GM23248 (cell line): ENCODE measurements at places on chromosomes 5 and 9. TPM values are rescaled to one million over a fixed set of nuclear protein-coding genes. Genes with fewer than 3 reads are reported as not detected.

DNA sequence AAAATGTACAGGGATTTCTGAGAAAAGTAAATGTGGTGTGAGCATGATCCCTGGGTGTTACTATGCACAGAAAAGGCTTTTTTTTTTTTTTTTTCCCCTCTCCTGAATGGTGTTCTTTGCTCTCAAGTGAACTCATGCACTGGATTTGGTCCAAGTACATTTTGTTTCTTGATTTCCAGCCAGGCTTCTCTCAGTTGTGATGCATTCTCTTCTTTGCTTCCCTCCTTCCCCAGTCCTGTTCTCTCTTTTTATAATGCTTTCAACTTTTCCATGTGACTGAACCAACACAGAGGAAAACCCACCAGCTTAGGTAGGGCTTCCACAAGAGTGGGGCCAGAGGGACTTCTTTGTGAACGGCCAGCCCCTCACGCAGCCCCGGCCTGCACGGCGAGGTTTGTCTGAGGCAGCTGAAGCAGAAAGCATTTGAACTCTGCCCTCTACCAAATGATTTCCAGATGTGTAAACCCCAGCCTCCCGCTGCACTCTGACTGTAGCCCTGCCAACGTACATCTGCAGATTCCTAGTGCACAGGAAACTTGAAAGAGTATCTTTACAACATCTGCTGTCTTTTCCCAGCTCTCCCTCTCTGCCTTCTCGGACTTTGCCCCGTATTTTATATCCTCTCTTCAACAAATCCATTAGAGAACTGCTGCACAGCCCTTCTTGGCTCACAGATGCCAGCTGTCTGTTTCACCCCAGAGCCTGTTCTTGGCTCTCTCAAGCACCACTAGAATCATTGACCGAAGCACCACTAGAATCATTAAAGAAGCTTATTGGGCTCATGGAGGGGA, 71.8 kb upstream of the CD180 start:
- H3K27me3 ChIP-seq, result no peaks in the 10 kb centered on the region
- H3K27ac ChIP-seq, result peak overlapping the region; percentile 37; the same call in 1 of the 2 replicates
- H3K4me1 ChIP-seq, result peaks cover 19% of the 10 kb centered on the region

- peaks cover 47% of the 10 kb centered on the region for H3K4me1 ChIP-seq
- no peak overlapping the region for H3K27ac ChIP-seq
- no peaks in the 10 kb centered on the region for H3K36me3 ChIP-seq
- no peak for DNase-seq
- no peaks in the 10 kb centered on the region for H3K27me3 ChIP-seq
Measured at GRCh38 chr5:78549043-78549442, 99.5 kb downstream of the LHFPL2 start.

- no peaks in the 10 kb centered on the region for H3K36me3 ChIP-seq
- no peak within 1 kb of the TSS for H3K27ac ChIP-seq
- peaks cover 71% of the 10 kb centered on the region for H3K27me3 ChIP-seq
- peak within 1 kb of the TSS; percentile 58 for H3K4me3 ChIP-seq
Measured at GRCh38 chr5:127290019-127290945, at the start of gene MEGF10. Gene MEGF10, plus strand, starts transcription at chr5:127290796. Its CDS starts 40,513 bp downstream, at chr5:127331309.

- H3K27me3 ChIP-seq, result no peaks in the 10 kb centered on the region
- no peaks in the 10 kb centered on the region for H3K36me3 ChIP-seq
- no peak overlapping the region for H3K27ac ChIP-seq
- DNase-seq, result no peak
Measured at GRCh38 chr5:125987677-125988255, 435.4 kb upstream of the GRAMD2B start.

DNA sequence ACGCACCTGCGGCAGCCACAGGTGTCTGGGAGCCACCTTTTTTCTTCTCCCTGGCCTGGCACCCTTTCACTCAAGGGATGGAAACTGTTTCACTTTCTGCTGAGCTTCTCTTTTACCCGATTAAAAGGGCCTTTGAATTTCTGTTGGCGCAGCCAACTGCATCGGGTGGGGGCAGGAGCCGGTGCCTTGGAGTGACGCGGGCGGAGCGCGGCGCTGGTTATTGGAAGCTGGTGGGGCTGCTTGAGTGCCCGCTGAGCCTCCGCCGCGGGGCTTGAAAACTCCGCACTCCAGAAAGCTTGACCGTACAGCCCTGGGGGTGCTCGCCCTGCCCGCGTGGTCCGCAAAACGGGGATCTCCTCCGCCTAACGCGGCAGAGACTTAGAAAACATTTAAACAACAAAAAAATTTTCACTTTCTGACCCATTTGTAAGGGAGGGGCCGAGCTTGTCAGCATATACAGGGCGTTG, 52.0 kb upstream of the TJP2 start:
- H3K4me1 ChIP-seq, result peaks cover 5% of the 10 kb centered on the region; the same call in 1 of the 2 replicates
- H3K27ac ChIP-seq, result no peak overlapping the region
- H3K4me3 ChIP-seq, result peak overlapping the region; percentile 90
- H3K27me3 ChIP-seq, result no peaks in the 10 kb centered on the region

GRCh38 chr5:43008363-43009153, 31.6 kb downstream of the ANXA2R start:
- H3K4me1 ChIP-seq, result peaks cover 21% of the 10 kb centered on the region
- H3K4me3 ChIP-seq, result peak overlapping the region; percentile 78
- no peaks in the 10 kb centered on the region for H3K27me3 ChIP-seq
- H3K27ac ChIP-seq, result peak overlapping the region; percentile 92

DNA sequence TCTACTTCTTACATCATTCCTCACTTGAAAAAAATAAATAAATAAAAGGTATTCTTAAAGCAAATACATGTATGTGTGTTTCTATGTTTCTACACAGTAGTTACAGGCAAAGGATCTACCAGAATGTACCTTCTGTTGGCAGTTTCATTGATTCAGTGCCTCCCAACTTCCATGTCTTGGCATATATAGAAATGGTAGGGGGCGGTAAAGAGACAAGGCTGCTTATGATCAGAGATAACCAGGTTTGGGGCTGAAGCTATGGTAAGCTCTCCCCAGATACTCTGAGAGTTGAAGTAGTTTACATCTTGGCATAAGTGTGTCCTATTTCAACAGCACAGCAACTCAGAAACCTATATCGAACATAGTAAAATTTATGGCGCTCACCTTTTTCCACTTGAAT, 1075.4 kb upstream of the C9orf72 start:
- H3K4me1 ChIP-seq, result no peaks in the 10 kb centered on the region
- no peaks in the 10 kb centered on the region for H3K27me3 ChIP-seq
- no peaks in the 10 kb centered on the region for H3K36me3 ChIP-seq
- no peak for DNase-seq

DNA sequence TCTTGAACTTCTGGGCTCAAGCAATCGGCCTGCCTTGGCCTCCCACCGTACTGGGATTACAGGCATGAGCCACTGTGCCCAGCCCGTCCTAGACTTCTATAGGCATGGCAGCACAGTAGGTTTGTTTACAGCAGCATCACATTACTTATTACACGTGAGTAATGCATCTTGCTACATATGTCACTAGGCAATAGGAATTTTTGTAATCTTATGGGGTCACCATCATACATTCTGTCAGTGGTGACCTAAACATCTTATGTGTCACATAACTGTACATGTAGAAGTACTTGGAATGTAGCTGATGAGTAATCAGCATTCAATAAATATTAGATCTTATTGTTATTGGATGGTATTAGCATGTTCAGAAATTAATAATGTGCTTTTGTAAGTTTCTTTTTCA, 22.9 kb upstream of the ABCA1 start:
- H3K27ac ChIP-seq, result no peak overlapping the region
- no peaks in the 10 kb centered on the region for H3K4me1 ChIP-seq
- no peak overlapping the region for H3K4me3 ChIP-seq
- H3K27me3 ChIP-seq, result no peaks in the 10 kb centered on the region
- peak; percentile 23 for DNase-seq
- no peaks in the 10 kb centered on the region for H3K36me3 ChIP-seq

DNA sequence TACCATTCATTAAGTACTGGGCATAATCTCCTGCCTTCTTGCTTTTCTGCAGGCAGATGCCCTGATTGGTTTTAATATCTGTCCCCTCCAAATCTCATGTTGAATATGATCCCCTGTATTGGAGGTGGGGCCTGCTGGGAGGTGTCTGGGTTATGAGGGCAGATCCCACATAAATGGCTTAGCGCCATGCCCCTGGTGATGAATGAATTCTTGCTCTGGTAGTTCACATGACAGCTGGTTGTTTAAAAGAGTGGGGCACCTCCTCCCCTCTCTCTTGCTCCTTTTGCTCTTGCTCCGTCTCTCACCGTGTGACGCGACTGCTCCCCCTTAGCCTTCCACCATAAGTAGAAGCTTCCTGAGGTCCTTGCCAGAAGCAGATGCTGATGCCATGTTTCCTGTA, 564.0 kb upstream of the BRINP1 start:
- no peak overlapping the region for H3K27ac ChIP-seq
- H3K27me3 ChIP-seq, result no peaks in the 10 kb centered on the region
- H3K36me3 ChIP-seq, result no peaks in the 10 kb centered on the region
- DNase-seq, result no peak

DNA sequence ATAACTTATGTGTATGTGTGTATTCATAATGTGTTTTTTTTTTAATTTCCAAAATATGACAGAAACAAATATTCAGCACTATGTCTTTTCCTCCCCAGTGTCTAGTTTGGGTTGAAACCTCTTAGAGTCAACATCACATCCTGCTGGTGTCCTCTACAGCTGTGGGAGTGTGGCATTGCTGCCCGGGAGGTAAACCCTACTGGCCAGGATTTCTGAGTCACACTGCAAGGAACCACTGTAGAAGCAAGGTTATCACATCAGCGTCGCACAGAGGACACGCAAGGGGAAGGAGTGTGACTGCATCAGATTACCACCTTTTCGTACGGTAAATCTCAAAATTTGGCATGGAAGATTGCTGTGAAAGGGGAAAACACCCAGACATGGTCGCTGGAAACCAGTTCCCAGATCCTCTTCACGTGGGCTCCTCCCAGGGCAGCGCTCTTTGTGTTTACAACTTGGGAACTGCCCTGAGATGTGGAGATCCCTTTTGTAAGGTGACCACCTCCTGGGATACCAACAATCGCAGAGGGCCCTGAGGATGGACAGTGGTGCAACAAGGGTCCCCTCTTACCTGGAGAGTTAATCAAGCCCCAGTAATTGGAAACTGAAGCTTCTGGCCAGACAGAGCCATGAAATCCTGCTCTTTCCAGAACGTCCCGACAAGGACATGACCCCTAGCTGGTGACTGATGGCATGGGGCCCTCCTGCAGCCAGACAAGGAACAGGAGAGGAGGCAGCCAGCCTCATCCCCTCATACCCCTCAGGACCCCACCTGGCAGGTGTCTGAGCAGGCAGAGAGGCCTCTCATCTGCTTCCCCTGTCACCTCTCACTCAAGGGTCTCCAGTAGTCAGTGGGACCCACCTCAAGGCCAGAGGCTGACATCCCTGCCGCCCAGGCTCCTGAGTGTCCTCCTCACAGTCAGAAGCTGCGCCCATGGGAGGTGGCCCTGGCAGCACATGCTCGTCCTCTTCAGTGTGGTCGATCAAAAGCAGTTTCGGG, 194.7 kb downstream of the MED10 start:
- DNase-seq, result no peak
- no peaks in the 10 kb centered on the region; the same call in 1 of the 2 replicates for H3K27me3 ChIP-seq
- H3K36me3 ChIP-seq, result no peaks in the 10 kb centered on the region
- no peaks in the 10 kb centered on the region for H3K4me1 ChIP-seq
- H3K27ac ChIP-seq, result no peak overlapping the region

- no peak overlapping the region for H3K27ac ChIP-seq
- no peak overlapping the region for H3K4me3 ChIP-seq
- no peaks in the 10 kb centered on the region for H3K36me3 ChIP-seq
Measured at GRCh38 chr5:158200619-158201018, 341.7 kb upstream of the CLINT1 start.

- H3K27me3 ChIP-seq, result peaks cover 13% of the 10 kb centered on the region
- H3K27ac ChIP-seq, result no peak overlapping the region
- H3K4me3 ChIP-seq, result no peak overlapping the region
- H3K36me3 ChIP-seq, result peaks cover 11% of the 10 kb centered on the region
Measured at GRCh38 chr5:93596676-93597490, 13.9 kb downstream of the NR2F1 start.

Gene AQP7
- total RNA-seq, result not detected in 2 replicates

Gene NUTM2F
- not detected in 2 replicates for total RNA-seq

Gene PCDHGA7
- 0.43 and 1.6 TPM in 2 replicates for total RNA-seq
